ENCODE measurements at places on chromosomes 7 and 10.

- peak; percentile 43 for DNase-seq
These were observed 209.4 kb upstream of the KLF14 start for GRCh38 chr7:130943336-130943901.

DNA sequence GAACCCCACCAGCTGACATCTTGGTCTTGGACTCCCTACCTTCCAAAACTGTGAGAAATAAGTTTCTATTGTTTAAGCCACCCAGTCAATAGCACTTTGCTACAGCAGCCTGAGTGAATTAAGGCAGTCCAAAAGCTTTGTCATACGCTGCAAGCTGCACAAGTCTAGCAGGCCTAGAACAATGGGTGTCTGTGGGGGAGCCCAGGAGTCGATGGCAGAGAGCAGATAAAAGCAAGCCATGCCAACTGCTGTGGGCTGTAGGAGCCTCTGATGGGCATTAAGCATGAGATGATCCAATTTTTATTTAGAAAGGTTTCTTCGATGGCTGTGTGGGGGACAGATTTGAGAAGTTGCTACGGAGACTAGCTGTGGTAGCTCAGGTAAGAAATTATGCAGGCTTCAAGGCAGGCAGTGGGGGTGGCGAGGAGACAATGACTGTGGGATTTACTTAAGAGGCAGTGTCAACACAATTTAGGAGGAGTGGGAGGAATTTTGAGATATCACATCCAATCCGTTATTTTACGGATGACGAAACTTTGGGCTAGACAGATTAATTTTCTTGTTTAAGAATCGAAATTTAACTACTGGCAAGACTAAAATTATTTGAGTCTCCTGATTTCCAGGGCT is 110.4 kb downstream of the NRCAM start:
- DNase-seq: no peak

DNA sequence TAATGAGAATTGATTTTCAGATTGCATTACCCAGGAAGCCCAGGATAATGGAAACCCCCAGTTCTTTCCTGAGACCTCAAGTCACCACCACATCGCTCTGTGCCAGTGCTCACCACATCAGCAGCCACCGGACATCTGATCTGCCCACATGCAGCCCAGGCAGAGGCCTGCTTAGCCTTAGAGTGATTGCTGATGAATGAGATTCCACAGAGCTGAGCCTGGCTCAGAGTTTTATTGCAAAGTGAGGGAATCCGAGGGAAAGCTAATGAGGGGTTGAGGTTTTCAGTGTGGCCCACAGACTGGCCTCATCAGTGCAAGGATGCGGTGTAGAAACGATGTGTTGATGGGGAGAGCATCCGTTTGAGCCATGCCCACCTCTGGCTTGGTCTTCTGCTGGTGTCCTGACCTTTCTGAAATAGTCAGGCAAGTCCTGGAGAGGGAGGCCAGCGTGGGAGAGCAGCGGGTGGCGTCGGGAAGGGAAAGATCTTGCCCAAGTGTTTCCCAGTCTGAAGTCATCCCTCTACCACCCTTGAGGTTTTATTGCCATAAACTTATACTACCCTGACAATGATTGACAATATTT is 120.3 kb downstream of the ITIH5 start:
- no peak for DNase-seq

DNA sequence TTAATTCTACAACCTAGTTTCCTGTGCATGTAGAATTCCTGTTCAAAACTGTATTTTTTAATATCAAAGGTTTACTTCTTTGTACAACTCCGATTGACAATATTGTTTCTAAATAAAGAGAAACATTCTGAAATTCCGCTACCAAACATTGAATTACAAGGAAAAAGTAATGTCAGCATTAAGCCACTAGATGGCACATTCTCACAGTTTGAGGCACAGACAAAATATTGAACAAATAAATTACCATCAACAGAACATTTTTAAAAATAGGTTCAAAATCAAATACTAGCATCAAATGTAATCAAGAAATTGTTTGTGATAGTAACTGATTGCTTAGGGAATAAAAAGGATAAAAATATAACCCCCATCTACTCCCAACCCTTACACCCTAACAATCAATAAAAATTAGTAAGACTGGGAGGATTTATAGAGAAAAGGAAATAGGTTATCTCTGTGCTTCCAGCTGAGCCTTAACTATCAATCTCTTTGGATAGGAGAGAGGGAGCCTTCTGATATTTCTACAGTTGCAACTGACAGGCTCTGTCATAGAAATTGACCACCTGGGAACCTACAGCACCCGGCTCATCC is 86.6 kb upstream of the C7orf33 start:
- peak; percentile 53 for DNase-seq

DNA sequence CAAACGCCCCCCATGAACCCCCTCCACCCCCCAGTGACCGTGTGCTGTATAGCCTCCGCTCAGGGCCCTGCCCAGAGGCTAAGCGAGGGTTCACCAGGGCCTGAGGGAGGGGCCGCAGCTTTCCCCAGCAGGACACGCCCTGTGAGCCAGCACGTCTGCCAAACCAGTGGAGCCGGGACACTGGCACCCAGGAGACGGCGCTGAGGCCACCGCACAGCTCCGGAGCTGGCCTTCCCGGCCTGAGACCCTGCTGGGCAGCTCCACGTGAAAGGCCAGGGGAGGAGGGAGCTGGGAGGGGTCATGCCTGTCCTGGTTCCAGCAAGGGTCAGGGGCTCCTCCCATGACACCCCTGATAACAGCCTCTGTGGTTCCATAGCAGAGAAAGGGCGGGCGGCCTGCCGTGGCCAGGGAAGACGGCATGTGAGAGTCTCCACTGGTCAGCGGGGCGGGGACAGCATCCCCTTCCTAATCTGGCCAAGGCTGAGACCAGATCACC is 278.3 kb downstream of the ELFN1 start:
- DNase-seq: no peak

- no peak for DNase-seq
These were observed 54.5 kb downstream of the ADRA2A start for GRCh38 chr10:111131168-111131799.

DNA sequence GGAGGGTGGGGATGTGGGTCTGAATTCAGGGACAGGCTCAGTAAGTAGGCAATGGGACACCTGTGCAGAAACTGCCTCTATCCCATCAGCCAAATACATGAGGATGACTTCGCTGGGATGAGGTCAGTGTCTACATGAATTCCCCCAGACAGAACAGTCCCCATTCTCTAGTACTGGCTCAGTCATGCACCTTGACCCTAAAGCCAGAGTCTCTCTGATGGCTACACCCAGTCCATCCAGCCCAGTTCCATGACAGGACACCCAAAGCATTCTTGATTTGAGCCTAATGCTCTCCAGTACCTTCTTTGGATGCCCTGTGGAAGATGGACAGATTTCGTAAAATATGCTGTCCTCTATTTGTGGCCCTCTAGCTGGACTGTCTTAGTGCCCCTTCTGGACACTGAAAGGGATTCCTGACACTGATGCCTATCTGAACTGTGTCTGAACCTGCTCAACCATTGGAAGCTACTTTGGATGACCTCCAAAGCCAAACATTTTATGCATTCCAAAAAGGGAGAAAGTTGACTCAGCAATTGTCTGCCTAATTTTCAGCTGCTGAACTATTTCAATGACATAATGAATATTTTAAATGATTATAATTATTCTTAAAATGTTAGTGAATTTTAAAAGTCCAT is 14.6 kb downstream of the SFRP4 start:
- no peak for DNase-seq

DNA sequence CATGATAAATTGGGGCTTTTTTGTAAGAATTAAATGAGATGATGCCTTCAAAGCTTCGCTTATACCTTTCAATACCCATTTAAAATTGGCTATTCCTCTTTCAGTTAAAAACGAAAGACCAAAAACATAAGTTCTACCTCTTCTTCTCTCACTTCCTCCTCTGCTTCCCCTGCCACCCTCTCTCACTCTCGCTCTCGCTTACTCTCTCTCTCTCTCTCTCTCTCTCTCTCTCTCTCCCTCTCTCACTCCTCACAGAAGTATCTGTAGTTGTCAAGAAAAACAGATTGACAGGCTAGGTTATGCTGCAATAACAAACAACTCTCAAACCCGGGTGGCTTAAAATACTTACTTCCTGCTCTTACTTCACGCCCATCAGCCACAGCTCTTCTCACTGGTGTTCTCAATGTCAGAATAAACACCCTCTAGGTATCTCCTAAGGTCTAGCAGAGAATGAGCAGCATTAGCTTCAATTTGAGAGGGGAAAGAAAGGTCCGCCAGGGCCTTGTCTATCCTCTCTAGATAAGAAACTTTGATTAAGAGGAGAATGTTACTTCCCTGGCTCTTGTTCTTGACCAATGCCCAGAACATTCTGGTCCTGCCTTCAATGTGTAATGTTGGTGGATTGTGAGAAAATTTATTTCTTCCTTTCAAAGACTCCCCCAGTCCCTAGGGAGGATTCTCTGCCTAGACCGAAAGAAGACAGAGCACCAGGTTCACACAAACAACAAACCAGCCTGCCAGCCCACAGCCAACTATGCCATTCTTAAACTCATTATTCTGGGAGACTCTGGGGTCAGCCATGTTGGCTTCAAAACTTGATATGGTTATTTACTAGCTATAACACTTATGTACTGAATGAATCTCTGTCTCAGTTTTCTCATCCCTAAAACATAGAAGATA is 1028.7 kb downstream of the XPNPEP1 start:
- no peak for DNase-seq

DNA sequence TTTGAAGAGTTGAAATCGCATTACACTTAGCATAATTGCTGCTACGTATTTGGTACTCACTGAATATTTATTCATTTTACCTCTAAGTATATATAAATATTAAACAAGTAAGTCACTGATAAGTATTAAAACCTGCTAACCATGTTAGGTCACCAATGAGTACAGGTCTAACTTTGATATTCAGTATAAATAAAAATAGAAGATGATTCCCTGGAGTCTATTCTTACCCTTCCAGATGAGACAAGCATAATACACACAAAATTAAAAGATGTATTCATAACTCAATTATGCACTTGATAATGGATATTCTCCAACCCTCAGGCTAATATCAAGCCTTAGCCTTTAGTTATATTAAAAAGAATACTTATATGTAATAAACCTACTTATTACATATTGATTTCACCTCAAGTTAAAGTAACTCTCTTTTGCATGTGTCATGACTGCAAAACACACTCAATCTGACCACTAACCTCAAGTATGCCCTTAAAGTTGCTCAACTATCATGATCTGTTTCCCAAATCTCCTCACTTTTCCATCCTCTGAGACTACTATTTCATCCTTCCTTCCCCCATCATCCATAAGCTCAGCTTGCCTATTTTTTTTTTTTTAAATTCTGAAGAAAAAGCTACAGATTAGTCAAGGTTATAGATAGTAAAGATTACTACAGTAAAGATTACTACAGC is 46.8 kb downstream of the IPMK start:
- no peak for DNase-seq

DNA sequence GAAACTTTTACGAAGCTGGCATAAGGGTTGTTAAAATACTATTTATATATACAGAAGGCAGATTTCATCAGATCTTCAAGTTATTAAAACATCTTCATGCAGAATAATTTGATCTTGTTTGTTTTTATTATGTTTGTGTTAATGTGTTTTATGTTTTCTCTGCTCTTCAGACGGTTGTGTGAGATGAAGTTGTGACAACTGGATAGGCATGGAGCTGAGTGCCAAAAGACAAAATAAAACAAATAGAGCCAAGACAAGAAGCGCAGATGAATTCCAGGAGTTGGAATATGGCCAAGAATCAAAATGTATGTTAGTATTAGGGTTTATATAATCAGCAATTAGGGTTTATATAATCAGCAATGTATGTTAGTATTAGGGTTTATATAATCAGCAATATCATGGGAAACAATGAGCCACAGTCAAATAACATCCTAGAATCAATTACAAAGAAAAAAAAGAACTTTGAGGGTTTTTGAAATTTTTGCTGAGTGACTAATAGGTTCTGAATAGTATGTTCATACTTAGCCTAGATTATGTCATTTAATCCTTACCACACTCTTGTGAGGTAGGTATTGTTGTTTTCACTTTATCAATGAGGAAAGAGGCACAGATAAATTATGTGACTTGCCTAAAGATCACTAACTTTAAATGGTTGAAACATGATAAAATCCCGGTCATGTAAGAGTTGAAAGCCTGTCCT is 488.0 kb upstream of the STEAP1 start:
- no peak for DNase-seq

- DNase-seq: no peak
These were observed 282.0 kb downstream of the ADK start for GRCh38 chr10:74432841-74433594.

GRCh38 chr7:100708395-100708794 is 2.5 kb downstream of the POP7 start:
- DNase-seq: no peak

GRCh38 chr10:126171555-126171954 is 216.7 kb downstream of the ADAM12 start:
- no peak for DNase-seq

- DNase-seq: no peak
These were observed 43.8 kb upstream of the ARID5B start for GRCh38 chr10:61857746-61858145.

GRCh38 chr10:132480356-132480755 is 57.2 kb upstream of the INPP5A start:
- no peak for DNase-seq

GRCh38 chr7:50714857-50715256 is 67.8 kb downstream of the GRB10 start:
- DNase-seq: no peak

GRCh38 chr10:123781324-123781900 is 110.2 kb downstream of the CPXM2 start:
- DNase-seq: no peak

- DNase-seq: peak; percentile 86
These were observed 168.9 kb downstream of the CDK14 start for GRCh38 chr7:90764848-90765570.

DNA sequence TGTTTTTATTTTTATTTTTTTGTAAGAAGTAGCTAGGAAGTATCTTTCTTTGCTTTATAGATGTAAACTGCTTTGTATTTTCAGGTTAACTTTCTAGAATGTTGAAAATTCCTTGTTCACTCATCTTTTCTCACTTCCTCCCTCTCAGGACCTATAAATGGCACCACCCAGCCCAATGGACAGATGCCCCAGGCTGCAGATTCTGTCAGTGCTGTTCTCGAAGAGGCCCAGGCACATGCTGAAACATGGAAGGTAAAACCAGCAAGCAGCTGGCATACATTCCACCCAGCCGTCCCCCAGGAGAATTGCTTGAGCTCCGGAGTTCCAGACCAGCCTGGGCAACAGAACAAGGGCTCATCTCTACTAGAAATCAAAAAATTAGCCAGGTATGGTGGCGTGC is 47.1 kb upstream of the PDSS1 start:
- DNase-seq: no peak

- no peak for DNase-seq
These were observed 48.1 kb downstream of the MYO3A start for GRCh38 chr10:25982107-25982506.

Measured in NB4 (cell line).